ENCODE measurements at places on chromosomes 7 and 10.

DNA sequence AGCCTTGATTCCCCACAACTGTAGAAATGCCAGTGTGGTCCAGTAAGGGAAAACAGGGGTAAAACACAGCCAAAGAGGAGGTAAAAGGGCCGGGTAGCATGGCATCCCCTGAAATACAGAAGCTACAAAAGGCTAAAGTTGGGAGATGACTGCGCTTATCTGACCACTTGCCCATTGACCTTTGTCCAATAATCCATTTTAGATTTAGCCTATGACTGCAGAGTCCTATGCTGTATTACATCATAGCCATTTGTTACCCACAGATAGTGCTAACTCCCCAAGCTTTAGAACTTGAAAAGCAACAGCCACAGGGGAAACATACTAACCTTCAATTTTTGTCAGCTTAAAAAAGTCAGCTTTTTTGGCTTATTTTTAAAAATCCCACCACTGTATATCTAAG lies 26.2 kb downstream of the MTPN start:
- no peak for DNase-seq

- no peak for DNase-seq
These were observed 276.6 kb downstream of the LRMDA start for GRCh38 chr10:75708060-75708459.

- no peak for DNase-seq
These were observed 220.2 kb downstream of the DGKI start for GRCh38 chr7:137626469-137627067.

DNA sequence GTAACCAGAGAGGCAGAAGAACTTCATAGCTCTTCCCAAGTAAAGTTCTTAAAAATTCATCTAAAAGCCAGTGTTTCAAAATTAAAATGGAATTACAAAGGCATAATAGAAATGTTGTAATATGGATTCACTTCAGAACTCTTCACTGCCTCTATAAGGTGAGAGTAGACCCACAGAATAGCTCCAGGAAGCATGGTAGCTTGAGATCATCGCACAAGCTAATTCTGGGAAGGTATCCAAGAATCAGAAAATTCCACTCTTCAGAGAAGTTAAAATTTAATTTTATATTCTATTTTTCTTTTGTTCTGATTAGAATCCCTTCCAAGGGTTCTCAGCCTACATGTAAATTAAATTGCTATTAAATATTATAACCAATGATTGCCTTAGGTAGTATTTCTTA lies 1.5 kb upstream of the DHX32 start:
- no peak for DNase-seq

DNA sequence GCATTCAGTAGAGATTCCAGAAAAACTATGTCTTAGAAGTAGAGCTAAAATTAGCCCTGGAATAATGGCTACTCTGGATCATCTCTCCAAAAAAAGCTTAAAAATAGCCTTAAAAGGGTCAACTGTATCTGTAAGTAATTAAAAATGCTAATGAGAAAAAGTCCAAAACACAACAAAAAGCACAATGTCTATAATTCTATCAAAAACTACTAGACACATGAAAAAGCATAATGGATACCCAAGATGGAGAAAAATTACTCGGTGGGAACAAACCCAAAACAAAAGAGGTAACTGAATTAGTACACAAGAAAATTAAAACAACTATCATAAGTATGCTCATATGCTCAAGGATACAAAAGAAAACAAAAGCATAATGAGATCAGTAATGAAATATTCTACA lies 15.4 kb downstream of the ORC5 start:
- no peak for DNase-seq

DNA sequence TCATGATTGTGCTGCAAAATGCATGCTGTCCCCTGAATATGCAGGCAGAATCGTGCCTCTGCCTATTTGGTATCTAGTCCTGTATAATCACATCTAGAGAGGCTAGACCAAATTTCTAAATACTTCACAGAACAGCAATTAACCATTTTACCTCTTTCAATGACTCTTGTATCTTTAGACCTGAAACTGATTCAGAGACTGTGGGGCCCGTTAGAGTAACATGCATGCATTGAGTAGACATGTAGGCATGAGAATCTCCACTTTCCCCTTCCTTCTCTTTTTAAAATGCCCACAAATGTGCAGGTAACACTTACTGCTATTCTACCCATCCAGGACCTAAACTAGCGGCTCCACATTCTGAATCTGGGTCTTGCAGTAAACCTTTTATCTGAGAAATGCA lies 8.8 kb downstream of the ZNF92 start:
- DNase-seq: no peak

GRCh38 chr10:120833222-120833928 lies 17.8 kb upstream of the WDR11 start:
- DNase-seq: no peak

- no peak for DNase-seq
These were observed 597.7 kb downstream of the NRG3 start for GRCh38 chr10:82472406-82473335.

Measured in activated T-helper 1 cell treated with anti-CD3 and anti-CD28 coated beads, Interleukin-2, amount 50 U/mL, for 16 hours (primary cell).